ENCODE measurements at places on chromosomes 3 and 15.

GRCh38 chr15:88020806-88021205 lies 235.7 kb downstream of the NTRK3 start:
- DNase-seq = no peak

GRCh38 chr15:51098331-51098619 lies 3.6 kb upstream of the TNFAIP8L3 start:
- DNase-seq = no peak

GRCh38 chr3:141407047-141407446 lies 38.7 kb downstream of the ZBTB38 start:
- no peak for DNase-seq

- no peak for DNase-seq
Observed at GRCh38 chr15:60399931-60400330, 2.1 kb upstream of the ANXA2 start.

GRCh38 chr3:150783920-150784746 lies 21.2 kb upstream of the SIAH2 start:
- no peak for DNase-seq

DNA sequence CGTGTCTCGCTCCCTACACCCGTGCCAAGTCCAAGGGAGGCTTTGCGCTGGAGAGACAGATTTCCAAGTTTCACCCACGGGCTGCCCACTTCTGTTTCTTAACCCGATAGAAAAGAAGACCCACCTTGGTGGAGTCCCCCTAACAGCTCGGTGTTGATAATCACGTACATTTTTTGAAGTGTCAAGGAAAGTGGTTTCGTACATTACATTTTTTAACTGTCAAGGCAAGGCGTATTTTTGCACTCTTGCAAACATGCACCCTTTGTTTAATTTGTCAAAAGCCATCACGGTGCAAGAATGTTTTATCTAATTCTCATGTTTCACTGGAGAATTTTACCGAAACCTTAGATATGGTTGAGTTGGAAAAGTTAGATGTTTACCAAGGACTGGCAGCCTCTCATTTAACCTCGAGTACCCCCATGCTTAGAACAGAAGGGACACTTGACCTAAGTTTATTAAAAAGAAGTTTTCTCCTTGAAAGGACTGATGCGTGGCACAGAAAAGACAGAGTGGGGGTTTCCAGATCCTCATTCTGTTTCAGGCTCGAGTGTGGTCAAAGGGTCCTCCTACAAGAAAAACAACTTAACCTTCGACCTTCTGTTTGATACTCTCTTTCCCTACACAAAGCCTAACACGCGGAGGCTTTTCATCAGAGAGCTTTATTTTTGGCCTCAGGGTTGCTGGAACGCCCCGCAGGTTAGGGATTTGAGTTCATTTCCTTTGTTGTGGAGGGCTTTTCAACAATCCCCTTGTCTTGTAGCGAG lies 882 bp downstream of the GXYLT2 start:
- DNase-seq = no peak

DNA sequence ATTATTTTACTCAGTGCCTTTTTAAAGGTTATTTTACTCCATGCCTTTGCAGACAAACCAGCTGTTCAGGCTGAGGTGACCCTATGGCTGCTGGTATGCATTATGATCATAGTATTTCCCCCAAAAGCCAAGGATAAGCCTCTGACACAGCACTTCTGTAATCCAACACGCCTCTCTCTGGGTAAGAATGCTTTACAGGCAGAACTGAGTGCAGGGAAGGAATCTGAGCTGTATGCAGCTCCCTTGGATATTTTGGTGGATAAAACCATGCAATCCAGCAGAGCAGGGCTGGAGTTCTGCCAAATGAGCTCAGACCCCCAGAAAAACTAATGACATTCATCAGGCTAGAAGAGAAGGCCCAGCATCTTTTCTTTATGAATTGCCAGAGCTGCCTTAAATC lies 11.7 kb upstream of the MAP1A start:
- DNase-seq = no peak

DNA sequence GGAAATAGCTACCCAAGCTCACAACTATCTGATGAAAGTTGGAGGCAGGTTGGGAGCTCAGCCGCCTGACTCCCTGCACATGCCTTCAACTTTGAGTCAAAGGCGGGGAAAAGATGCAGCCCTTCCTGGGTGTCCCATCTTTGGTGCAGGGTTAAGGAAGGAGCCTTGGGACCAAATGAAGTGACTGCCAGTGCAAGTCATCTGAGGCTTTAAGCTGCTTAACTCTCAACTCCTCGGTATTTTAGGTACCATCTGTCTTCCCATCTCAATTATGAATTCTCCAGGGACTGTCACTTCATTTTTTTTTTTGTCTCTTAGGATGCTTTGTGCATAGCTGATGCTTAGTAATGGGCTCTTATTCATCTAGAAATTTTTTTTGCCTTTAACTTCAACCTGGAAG lies 408.8 kb upstream of the C2CD4B start:
- DNase-seq = no peak

DNA sequence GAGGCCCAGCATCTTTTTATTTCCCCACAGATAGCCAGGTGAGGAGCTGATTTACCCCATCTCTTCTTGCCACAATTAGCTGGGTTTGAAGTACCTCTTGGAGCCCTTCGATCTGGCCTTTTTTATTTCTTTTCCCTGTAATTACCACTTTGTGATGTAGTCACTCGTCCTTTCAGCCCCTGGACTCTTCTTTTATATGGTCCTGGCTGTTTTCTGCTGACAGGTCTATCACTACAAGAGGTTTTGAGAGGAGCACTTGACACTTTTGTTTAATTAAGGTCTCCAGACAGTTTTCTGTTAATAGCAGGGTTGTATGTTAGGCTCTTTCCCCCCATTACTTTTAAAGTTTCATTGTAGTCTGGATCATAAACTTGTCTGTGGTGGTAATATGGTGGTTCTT lies 11.8 kb downstream of the ATXN7 start:
- DNase-seq = no peak

GRCh38 chr15:69679623-69680228 lies 227.1 kb downstream of the RPLP1 start:
- no peak for DNase-seq

GRCh38 chr15:96326328-96327154 lies 4.0 kb upstream of the NR2F2 start:
- DNase-seq = no peak

- DNase-seq = no peak
Observed at GRCh38 chr3:116302087-116302747, 143.1 kb downstream of the LSAMP start.

GRCh38 chr3:172076212-172076611 lies 36.8 kb downstream of the FNDC3B start:
- no peak for DNase-seq

DNA sequence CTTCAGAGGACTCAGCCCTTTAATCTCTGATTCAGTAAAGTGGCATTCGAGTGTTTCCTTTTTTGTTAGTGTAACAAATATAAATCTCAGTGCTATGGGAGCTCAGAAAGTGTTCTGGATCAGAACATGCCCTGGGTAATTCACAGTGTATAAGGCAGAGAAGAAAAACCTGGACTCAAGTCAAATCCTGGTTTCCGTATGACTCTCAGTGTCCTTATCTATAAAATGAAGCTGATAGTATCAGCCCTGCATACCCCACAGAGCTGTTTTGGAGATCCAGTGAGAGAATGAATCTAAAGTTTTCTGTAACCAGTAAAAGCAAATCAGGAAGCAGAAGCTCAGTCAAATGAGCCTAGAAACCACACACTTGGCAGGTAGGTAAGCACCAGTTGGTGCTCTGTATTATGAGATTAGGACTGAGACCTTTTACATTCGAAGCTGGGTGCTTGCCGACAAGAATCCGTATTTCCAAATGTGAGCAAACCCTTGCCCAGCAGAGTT lies 67.2 kb downstream of the IL1RAP start:
- no peak for DNase-seq

DNA sequence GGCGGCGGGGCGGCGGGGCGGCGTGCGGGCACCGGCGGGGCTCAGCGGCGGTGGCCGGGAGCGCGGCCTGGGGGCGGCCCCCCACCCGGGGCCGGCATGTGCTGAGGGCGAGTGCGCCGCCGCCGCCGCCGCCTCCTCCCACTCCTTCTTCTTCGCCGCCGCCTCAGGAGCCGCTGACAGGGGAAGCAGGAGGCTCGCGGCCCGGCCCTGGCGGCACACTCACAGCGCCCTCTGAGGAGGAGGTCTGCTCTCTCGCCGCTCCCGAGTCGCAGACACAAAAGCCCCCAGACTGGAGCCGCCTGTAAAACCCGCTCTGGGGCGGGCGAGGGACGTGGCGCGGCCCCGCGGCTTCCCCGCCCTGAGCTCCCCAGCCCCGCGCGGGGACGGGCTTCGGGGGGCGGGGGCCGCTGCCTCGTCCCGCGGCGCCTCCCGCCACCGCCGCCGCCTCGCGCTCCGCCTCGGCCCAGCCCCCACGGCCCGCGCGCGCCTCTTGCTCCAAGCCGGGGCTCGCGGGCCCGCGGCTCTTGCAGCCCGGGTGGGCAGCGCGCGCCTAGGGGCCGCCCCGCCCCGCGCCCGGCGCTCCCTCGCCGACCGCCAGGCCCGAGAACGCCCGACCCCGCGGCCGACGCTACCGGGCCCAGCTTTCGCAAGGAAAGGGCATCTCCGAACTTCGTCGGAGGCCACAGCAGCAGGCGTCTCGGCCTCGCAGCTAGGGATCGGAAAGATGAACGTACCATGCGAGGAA lies at the start of gene PYGO1:
Gene PYGO1 (minus strand): TSS at position 276 of the 745 bp plus-strand sequence. CDS start 462 bp downstream, outside the sequence.
- no peak for DNase-seq

DNA sequence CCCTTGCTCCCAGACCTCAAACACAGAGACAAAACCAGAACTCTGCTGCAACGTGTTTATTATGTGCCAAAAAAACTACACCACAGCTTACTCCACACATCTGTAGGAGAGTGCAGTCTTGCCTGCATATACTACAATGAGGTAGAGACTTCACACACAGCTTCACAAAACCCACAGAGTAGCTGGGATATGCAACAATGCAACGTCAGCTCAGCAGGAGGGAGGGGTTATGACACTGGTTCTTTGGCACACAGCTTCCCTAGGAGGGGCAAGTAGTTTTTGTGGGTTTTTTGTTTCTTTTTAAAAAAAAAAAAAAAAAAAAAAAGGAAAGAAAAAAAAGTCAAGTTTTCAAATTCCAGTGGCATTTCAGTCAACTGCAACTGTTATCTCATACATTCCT lies 2.9 kb upstream of the RPS17 start:
- DNase-seq = no peak

DNA sequence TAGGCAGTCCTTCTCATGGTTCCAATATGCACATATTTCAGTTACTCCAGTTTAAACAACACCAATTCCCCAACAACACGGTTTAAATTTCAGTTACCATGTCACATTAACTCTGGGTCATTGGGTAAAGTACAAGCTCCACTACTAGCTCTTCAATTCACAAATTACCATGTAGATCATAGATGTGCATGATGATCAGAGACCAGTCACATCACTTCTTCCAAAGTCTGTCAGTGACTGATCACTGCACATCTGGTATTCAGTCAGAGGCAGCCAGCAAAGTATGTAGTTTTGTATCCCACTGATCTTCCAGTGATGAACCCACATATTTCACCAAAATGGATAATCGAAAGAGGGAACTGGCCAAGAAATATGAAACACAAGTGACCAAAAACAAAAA lies 978.4 kb upstream of the CFAP20DC start:
- DNase-seq = no peak

- no peak for DNase-seq
Observed at GRCh38 chr3:155763870-155764463, 19.1 kb upstream of the PLCH1 start.

- no peak for DNase-seq
Observed at GRCh38 chr15:81755626-81756025, 290.2 kb downstream of the MEX3B start.

DNA sequence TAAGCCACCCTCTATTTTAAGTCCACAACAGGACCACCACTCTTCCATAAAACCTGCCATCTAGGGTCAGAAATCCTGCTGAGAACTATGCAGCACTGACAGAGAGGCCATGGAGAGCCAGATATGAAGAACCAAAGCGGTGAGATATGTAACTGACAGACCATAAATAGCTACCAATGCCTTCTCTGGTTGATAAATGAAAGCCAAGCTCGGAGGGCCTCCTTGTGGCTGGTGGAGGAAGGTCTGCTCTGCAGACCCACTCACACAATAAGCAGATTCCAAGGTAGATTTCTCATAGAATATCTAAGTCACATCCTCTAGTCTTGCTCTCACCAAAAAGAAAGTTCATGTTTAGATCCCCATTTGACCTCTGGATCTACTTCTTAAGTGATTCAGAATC lies 38.9 kb downstream of the RYK start:
- DNase-seq = no peak

DNA sequence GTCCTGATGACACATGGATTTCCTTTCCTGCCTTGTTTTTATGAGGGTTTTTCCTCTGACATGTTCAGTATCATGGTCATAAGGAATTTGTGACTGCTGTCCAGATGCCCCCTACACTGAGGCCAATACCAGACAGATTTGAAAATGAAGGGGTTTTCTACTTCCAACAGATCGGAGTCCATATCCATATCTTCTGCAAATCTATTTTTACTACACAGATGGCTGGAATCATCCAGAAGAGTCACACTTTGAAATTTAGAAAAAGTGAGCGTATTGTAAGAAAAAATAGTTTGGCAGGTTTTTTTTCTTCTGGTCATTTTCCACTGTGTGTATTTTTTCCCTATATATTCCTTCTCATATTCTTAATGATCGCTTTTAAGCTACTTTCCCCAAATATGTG lies 197.5 kb upstream of the LRRC3B start:
- no peak for DNase-seq

DNA sequence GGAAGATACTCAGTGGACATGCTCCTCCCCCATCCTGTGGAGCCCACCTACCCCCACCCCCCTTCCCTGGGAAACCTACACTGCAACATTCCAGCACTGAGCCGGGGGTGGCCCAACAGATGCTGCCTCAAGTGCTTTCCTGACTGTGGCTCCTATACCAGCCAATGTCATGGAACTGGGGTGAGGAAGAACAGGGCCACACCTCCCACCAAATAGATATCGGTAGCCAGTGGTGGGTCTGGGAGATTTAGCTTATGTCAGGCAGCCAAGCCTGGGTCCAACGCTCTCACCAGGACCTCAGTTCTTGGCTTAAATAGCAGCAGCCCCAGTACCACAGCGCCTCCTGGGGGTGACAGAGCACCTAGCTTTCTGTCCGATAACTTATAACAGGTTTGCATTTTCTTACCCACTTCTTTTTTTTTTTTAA lies 30.3 kb downstream of the CDC25A start:
- no peak for DNase-seq

Measured in stimulated activated CD8-positive, alpha-beta memory T cell treated with anti-CD3 and anti-CD28 coated beads, Interleukin-2, amount 100 ng/mL, for 1 hour (primary cell).